ENCODE measurements at places on chromosomes 16 and 17.
A peak's percentile ranks its signal among the peaks of the same experiment; 100 is the strongest.

DNA sequence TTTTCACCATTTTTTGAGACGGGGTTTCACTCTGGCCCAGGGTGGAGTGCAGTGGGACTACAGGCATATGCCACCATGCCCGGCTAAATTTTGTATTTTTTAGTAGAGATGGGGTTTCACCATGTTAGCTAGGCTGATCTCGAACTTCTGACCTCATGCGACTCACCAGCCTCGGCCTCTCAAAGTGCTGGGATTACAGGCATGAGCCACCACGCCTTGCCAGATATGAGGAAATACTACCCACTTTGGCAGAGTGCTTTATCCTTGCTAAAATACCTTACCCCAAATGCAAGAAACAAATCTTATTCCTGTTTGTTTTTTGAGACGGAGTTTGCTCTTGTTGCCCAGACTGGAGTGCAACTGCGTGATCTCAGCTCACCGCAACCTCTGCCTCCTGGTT lies 62.9 kb upstream of the MGAT5B start:
- no peak for DNase-seq

GRCh38 chr16:58048494-58049231 lies 23.1 kb downstream of the MMP15 start:
- DNase-seq: no peak

GRCh38 chr17:2423271-2423670 lies 22.4 kb upstream of the MNT start:
- DNase-seq: no peak

GRCh38 chr17:43140396-43141332 lies 15.5 kb upstream of the BRCA1 start:
- no peak for DNase-seq

- DNase-seq: peak; percentile 9
Observed at GRCh38 chr16:87850009-87851006, 19.0 kb downstream of the SLC7A5 start.
